ENCODE measurements at places on chromosomes 3 and 15. TPM values are rescaled to one million over a fixed set of nuclear protein-coding genes. Genes with fewer than 3 reads are reported as not detected.

SST gene
- total RNA-seq: 0.77 TPM

SPTSSB gene
- 0.50 TPM for total RNA-seq

POC1A gene
- total RNA-seq: 3.1 TPM

INAFM2 gene
- 41.2 TPM for total RNA-seq

IQGAP1 gene
- total RNA-seq: 218 TPM

GRCh38 chr3:61452535-61453090, 108.8 kb upstream of the PTPRG start:
- peak; percentile 16 for DNase-seq
- no peak overlapping the region for H3K4me3 ChIP-seq
- H3K27me3 ChIP-seq: no peaks in the 10 kb centered on the region
- H3K4me1 ChIP-seq: no peaks in the 10 kb centered on the region
- no peaks in the 10 kb centered on the region for H3K36me3 ChIP-seq

- no peaks in the 10 kb centered on the region for H3K27me3 ChIP-seq
- H3K4me1 ChIP-seq: no peaks in the 10 kb centered on the region
- DNase-seq: peak; percentile 97
- H3K36me3 ChIP-seq: no peaks in the 10 kb centered on the region
- H3K27ac ChIP-seq: peak within 1 kb of the TSS; percentile 99
These were observed at the start of gene CTDSPL2 for GRCh38 chr15:44426975-44427755. Gene CTDSPL2 (plus strand): TSS chr15:44427629. CDS start chr15:44459015, 31,386 bp downstream.

DNA sequence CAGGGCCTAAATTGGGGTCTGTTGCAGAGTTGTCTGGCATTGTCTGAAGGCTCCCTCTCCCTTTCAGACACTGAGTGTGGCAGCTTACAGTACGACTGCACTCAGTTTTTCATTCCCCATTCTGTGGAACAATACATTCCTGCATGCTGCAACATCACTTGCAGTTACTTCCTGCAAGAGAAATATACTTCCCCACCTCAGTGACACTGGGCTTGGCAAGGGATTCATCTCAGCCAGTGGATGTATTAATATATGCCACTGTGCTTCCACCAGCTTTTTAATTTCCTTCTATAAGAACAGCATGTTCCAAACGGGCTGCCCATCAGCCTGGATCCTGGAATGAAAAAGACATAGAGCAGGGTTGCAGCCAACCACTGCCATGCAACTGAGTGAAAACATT, 23.1 kb downstream of the B3GALNT1 start:
- no peak overlapping the region for H3K4me3 ChIP-seq
- no peaks in the 10 kb centered on the region for H3K27me3 ChIP-seq
- H3K27ac ChIP-seq: no peak overlapping the region
- DNase-seq: no peak
- H3K36me3 ChIP-seq: peaks cover 7% of the 10 kb centered on the region

DNA sequence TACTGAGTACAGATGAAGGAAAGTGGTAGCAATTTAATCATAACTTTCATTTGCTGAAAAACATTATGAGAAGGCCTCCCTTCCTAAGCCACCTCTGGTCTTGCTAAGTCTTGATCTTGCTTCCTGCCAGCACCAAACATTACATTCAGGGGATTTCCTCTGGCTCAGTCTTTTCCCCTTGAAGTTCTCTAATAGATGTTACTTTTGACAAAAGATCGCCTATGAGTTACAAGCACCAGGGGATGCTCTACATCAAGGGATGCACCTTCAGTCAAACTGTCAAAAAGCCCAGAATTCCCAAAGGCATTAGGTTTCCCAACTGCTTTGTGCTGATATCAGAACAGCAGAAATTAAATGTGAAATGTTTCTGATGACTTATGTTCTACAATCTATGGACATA, 47.3 kb downstream of the AQP9 start:
- H3K27ac ChIP-seq: no peak overlapping the region
- H3K36me3 ChIP-seq: no peaks in the 10 kb centered on the region
- H3K27me3 ChIP-seq: peaks cover 19% of the 10 kb centered on the region
- DNase-seq: no peak

DNA sequence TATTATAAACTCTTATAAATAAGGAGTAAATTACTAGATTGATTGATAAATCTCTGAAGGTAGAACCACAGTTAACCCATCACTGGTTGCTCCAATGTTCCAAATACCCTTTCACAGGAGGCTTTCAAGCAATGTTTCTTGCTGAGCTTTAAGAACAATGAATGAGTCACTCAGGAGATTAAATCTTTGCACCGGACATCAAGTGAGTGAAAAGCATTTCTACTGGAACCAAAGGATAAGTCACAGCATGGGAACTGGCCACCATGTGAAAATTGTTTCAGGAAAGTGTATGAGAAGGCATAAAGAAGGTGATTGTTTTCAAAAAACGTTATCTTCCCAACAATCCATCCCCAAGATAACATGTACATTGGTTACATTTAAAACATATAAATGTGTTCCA, 90.6 kb downstream of the CNTN3 start:
- peak; percentile 2 for DNase-seq
- no peak overlapping the region for H3K27ac ChIP-seq
- no peak overlapping the region for H3K4me3 ChIP-seq
- no peaks in the 10 kb centered on the region for H3K36me3 ChIP-seq

GRCh38 chr15:68022061-68022460, 32.1 kb upstream of the PIAS1 start:
- H3K4me1 ChIP-seq: no peaks in the 10 kb centered on the region
- no peaks in the 10 kb centered on the region for H3K27me3 ChIP-seq
- no peak overlapping the region for H3K4me3 ChIP-seq
- DNase-seq: no peak

DNA sequence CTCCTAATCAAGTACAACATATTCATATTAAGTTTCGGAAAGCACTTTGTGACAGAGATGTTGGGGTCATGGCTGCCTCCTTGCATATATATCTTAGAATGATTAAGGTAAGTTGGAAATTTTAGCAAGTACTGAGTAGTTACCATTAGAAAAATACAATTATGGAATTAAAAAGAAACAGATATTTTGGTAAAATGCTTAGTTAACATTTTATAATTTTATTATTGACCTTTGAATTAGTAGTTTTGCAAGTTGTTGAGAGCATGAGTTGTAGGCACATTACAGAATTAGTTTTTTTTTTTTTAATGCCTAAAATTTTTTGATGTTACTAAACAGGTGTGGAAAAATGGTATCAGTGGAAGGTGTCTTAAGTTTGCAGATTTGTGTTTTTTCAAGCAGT, 20.6 kb downstream of the AP4E1 start:
- no peak for DNase-seq
- peaks cover 25% of the 10 kb centered on the region for H3K36me3 ChIP-seq
- no peak overlapping the region for H3K27ac ChIP-seq

DNA sequence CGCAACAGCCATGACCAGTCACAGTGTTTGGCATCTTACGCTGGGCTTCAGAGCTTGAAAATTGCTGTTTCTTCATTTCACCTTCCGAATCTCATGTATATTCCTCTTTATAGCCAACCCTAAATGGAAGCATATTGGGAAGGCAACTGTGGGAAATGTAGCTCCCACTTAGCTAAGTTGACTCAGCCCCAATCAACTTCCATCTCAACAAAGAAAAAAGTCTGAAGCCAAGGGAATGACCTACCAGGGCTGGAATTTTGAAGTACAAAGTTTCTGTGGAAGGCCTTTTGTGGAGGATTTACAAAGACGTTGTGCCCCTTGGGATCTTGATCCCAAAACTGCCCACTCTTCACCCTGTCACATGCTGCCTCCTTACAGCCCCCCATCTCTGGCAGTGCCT, 85.2 kb upstream of the OXTR start:
- H3K27ac ChIP-seq: peak overlapping the region; percentile 24
- H3K27me3 ChIP-seq: no peaks in the 10 kb centered on the region
- peak; percentile 77 for DNase-seq
- H3K36me3 ChIP-seq: no peaks in the 10 kb centered on the region

DNA sequence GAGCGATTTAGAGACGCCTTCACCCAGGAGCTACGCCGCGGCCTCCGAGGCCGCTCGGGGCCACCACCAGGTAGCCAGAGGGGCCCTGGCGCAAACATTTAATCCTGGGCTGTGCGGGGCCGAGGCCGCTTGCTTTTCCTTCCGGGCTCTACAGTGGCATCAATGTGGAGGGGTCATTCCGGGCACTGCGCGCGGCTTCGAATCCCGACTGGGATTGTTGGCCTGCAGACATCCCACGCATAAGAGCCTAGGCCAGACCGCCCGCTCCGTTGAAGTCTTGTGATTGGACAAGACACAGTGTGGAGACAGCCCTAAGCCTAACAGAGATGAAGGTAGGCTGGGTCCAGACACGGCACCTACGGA, 568 bp upstream of the NCBP2 start:
- H3K4me3 ChIP-seq: peak overlapping the region; percentile 98
- peak; percentile 22 for DNase-seq
- no peaks in the 10 kb centered on the region for H3K27me3 ChIP-seq
- peak overlapping the region; percentile 60 for H3K27ac ChIP-seq

- no peaks in the 10 kb centered on the region for H3K4me1 ChIP-seq
- peak; percentile 23 for DNase-seq
- no peaks in the 10 kb centered on the region for H3K27me3 ChIP-seq
- no peak overlapping the region for H3K27ac ChIP-seq
- no peak overlapping the region for H3K4me3 ChIP-seq
- no peaks in the 10 kb centered on the region for H3K36me3 ChIP-seq
These were observed 307.9 kb upstream of the CBLB start for GRCh38 chr3:106176734-106177133.

GRCh38 chr3:72242326-72242725, 457.4 kb upstream of the PROK2 start:
- H3K4me1 ChIP-seq: peaks cover 3% of the 10 kb centered on the region
- no peak overlapping the region for H3K4me3 ChIP-seq
- no peak for DNase-seq
- H3K36me3 ChIP-seq: no peaks in the 10 kb centered on the region
- H3K27me3 ChIP-seq: peaks cover 11% of the 10 kb centered on the region

DNA sequence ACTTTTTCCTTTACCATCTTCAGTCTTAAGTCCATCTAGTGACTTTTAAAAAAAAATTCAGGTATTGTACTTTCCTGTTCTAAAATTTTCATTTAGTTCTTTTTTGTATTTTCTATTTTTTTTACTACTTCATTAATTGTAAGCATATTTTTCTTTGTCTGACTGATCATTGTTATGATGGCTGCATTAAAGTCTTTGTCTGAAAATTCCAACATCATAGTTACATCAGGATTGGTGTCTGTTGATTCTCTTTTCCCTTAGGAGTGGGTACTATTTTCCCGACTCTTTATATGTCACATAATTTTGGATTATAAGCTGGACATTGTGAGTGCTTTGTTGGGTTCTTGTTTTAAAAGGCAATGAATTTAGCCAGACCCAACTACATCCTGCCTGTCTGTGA, 34.9 kb upstream of the POLR2M start:
- no peak overlapping the region for H3K4me3 ChIP-seq
- H3K27ac ChIP-seq: no peak overlapping the region
- H3K27me3 ChIP-seq: no peaks in the 10 kb centered on the region
- H3K36me3 ChIP-seq: no peaks in the 10 kb centered on the region

GRCh38 chr15:93029836-93030429, 59.1 kb downstream of the RGMA start:
- peaks cover 31% of the 10 kb centered on the region for H3K36me3 ChIP-seq
- H3K27ac ChIP-seq: no peak overlapping the region
- peaks cover 22% of the 10 kb centered on the region for H3K4me1 ChIP-seq
- H3K27me3 ChIP-seq: no peaks in the 10 kb centered on the region
- no peak overlapping the region for H3K4me3 ChIP-seq

- H3K4me1 ChIP-seq: peaks cover 38% of the 10 kb centered on the region
- no peaks in the 10 kb centered on the region for H3K27me3 ChIP-seq
- DNase-seq: peak; percentile 85
- no peak overlapping the region for H3K4me3 ChIP-seq
- no peaks in the 10 kb centered on the region for H3K36me3 ChIP-seq
- peak overlapping the region; percentile 91 for H3K27ac ChIP-seq
These were observed 68.0 kb downstream of the ATP2B2 start for GRCh38 chr3:10437272-10437994.

DNA sequence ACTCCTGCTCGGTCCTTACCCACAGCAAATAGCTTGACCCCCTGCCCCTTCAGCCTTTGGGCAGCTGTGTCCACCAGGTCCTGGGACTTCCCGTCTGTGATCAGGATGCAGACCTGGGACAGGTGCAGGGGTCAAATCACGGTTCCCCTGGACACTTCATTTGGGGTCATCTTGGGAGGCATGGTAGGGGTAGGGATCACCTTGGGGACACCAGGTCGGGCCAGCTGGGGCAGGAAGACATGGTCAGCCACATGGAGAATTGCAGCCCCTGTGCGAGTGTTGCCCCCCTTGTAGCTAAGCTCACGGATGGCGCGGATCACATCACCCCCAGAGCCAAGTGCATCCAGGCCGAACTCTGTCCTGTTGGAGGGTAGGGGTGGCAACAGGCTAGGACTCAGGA, 1.8 kb downstream of the COL7A1 start:
- peaks cover 2% of the 10 kb centered on the region for H3K36me3 ChIP-seq
- H3K4me3 ChIP-seq: peak overlapping the region; percentile 29
- H3K4me1 ChIP-seq: peaks cover 56% of the 10 kb centered on the region
- DNase-seq: no peak
- H3K27ac ChIP-seq: no peak overlapping the region

DNA sequence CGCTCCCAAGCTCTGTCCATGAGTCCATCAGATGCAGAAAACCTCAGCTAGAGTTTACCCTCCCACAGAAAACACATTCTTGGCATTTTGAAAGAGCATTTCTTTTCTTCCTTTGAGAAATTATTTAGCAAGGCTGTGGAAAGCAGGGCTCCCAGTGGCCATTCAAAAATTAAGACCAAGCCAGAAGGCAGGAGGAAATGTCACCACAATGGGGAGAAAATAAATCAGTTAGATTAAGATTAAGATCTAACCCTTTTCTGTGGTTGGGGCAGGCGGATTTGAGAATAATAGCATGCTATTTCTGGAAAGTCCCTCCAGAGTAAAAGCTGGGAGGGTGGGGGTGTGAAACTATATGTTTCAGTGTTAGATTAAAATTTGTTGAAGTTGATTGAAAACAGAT, 20.2 kb downstream of the LRIG1 start:
- peaks cover 56% of the 10 kb centered on the region for H3K4me1 ChIP-seq
- no peaks in the 10 kb centered on the region for H3K27me3 ChIP-seq
- no peak overlapping the region for H3K27ac ChIP-seq
- H3K4me3 ChIP-seq: no peak overlapping the region
- H3K36me3 ChIP-seq: no peaks in the 10 kb centered on the region
- DNase-seq: peak; percentile 84

GRCh38 chr15:64883100-64883581, 28.6 kb upstream of the ANKDD1A start:
- no peak overlapping the region for H3K4me3 ChIP-seq
- no peaks in the 10 kb centered on the region for H3K36me3 ChIP-seq
- no peak overlapping the region for H3K27ac ChIP-seq
- no peaks in the 10 kb centered on the region for H3K27me3 ChIP-seq
- no peak for DNase-seq
